Activated CD4-positive, alpha-beta memory T cell treated with anti-CD3 and anti-CD28 coated beads for 36 hours (primary cell): ENCODE measurements at places on chromosomes 2 and 18. TPM values are rescaled to one million over a fixed set of nuclear protein-coding genes. Genes with fewer than 3 reads are reported as not detected.

GRCh38 chr2:230748087-230748486, 35.4 kb downstream of the CAB39 start:
- H3K27me3 ChIP-seq, result no peaks in the 10 kb centered on the region
- H3K4me1 ChIP-seq, result peaks cover 65% of the 10 kb centered on the region
- peaks cover 40% of the 10 kb centered on the region for H3K36me3 ChIP-seq
- no peak overlapping the region for H3K4me3 ChIP-seq

DNA sequence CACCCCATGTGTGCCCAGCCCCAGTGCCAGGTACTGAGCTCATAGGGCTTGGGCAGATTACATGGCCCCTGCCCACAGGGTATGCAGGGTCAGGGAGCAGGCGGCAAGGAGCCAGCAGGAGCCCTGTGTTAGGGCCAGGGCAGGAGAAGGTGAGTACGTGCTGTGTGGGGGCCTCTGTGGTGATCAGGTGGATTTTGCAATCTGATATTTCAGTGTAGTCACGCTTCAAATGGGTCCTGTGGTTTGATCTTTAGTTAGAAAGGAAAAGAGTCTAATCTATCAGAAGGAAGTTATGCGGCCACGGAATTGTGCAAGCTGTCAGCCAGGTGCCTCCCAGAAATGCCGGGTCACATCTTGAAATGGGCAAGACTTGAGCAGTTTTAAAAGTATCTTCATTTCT, 13.9 kb downstream of the UBE2F start:
- peaks cover 11% of the 10 kb centered on the region for H3K36me3 ChIP-seq
- peak; percentile 49 for DNase-seq
- H3K4me1 ChIP-seq, result peaks cover 53% of the 10 kb centered on the region
- no peaks in the 10 kb centered on the region for H3K27me3 ChIP-seq
- H3K4me3 ChIP-seq, result no peak overlapping the region
- H3K27ac ChIP-seq, result peak overlapping the region; percentile 56

- no peak overlapping the region for H3K4me3 ChIP-seq
- no peaks in the 10 kb centered on the region for H3K36me3 ChIP-seq
- H3K27ac ChIP-seq, result no peak overlapping the region
- DNase-seq, result no peak
- peaks cover 7% of the 10 kb centered on the region for H3K27me3 ChIP-seq
These were observed 128.9 kb upstream of the SATB2 start for GRCh38 chr2:199586646-199587045.

DNA sequence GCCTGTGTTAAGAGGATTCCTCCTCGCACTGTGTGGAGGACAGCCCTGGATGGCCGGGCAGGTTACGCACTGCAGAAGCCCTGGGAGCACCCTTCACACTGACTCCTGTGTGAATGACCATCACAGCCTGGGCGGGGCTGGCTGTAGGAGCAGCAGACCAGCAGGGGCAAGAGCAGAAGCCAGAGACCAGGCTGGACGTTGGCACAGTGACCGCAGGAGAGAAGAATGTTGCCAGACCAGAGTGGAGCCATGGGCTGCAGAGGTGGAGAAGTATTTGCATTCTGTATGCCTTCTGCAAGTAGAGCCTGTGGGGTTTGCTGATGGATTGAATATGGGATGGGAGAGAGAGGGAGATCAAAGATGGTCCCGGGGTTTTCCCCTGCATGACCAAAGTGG, 23.1 kb downstream of the LRRFIP1 start:
- no peak for DNase-seq
- H3K27me3 ChIP-seq, result peaks cover 19% of the 10 kb centered on the region
- H3K36me3 ChIP-seq, result peaks cover 3% of the 10 kb centered on the region
- peaks cover 9% of the 10 kb centered on the region for H3K4me1 ChIP-seq

GRCh38 chr2:138237667-138238384, 263.7 kb upstream of the SPOPL start:
- H3K27me3 ChIP-seq, result no peaks in the 10 kb centered on the region
- no peak for DNase-seq
- H3K27ac ChIP-seq, result no peak overlapping the region
- H3K4me1 ChIP-seq, result no peaks in the 10 kb centered on the region
- H3K36me3 ChIP-seq, result no peaks in the 10 kb centered on the region

The FBXO48 gene
- total RNA-seq, result 2.6 TPM

DNA sequence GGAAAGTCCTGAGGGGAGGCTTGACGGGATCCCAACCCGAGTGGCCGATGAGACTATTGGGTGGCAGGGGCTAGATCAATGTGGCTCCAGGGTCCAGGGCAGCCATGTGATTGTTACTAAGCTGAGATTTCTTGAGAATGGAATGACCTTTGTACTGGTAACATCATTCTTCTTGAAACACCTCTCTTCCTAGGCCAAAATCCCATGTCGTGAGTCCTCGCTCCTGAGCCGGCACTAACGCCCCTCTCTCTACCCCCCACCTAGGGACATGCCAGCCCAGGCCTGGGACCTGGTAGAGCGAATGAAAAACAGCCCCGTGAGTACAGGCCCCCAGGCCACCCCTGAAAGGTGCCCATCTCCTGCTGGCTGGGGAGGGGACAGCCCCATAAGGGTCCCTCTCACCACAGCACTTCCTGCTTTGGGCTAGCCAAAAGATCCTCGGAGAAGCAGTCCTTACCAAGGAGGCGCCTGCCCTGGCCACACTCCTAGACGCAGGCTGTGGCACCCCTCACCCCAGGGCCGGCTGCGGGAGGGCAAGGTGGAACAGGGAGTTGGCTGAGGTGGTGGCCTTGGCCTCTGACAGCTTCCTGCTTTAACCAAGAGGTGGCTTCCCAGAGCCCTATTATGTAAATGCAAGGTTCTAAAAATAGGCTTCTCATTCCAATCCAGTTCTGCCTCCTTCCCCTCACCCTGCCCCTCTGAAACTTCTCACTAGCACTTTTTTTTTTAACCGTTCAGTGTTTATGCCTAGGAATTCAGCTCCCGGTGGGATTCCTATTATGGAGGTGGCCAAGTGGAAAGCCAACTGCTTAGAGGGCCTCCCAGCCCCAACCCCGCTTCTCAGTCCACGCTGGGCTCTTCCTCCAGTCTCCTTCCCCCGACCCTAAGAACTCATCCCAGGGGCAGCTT, 126.6 kb upstream of the PPP1CB start:
- H3K27me3 ChIP-seq, result no peaks in the 10 kb centered on the region
- peak; percentile 86 for DNase-seq
- peak overlapping the region; percentile 92 for H3K27ac ChIP-seq
- H3K36me3 ChIP-seq, result no peaks in the 10 kb centered on the region
- H3K4me3 ChIP-seq, result peak overlapping the region; percentile 72

- peaks cover 2% of the 10 kb centered on the region for H3K27me3 ChIP-seq
- no peak overlapping the region for H3K27ac ChIP-seq
- no peaks in the 10 kb centered on the region for H3K36me3 ChIP-seq
These were observed 168.6 kb downstream of the SS18 start for GRCh38 chr18:25921677-25922421.

The PRR30 gene
- total RNA-seq, result not detected

DNA sequence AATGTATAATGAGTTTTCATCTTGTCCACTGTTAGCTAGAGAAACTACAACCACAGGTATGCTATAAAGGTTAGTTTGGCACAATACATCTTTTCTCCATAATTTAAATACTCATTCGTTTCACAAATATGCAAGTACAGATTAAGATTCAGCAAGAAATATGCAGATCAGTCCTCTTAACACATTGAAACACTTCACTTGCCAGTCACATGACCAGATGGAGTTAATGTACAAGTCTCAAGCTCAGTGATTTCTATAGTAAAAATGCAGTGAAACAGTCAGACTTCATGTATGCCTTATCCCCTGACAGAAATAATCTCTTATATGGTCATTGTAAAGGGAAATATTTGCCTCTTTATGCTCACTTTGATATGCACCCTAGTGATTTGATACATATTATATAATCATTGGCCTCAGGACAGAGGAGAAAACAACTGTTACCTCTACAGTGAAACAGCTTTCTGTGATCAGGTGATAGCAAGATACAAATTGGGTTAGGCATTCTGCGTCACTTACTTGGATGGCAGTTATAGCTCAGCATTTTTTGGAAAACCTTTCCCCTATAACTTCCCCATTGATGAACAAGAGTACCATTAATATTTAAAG, 104.6 kb downstream of the TCF4 start:
- H3K27me3 ChIP-seq, result peaks cover 9% of the 10 kb centered on the region
- no peak overlapping the region for H3K4me3 ChIP-seq
- DNase-seq, result no peak

DNA sequence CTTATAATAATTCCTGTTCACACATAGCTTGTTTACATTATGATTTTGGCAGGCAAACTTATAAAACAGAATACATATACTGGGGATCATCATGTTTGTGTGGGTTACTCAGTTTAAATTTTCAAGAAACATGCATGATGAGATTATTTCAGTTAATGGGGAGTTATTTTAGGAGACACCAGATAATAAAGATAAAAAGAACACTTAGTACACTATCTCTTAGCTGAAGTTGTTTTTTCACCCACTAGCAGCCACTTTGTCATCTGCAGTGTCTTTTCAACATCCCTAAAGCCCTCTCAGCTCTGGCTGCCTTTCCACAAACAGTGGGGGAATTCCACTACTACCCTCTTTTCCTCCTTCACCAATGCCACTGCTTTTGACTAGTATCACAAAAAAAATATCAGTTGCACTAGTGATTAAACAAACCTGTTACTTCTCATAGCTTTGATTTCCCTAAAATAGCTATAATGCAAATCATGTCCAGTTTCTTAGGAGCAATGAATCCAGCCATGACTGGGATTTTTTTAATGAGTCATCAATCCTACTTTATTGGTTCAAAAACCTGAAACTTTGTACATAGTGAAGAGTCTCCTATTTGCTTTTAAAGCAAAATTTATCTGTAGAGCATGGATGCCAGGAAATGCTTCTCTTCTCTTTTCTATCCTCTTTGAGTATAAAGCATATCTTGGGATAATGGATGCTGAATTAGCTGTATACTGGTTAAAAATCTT, 156.7 kb upstream of the TFPI start:
- no peaks in the 10 kb centered on the region for H3K4me1 ChIP-seq
- H3K27me3 ChIP-seq, result no peaks in the 10 kb centered on the region
- no peaks in the 10 kb centered on the region for H3K36me3 ChIP-seq
- no peak overlapping the region for H3K4me3 ChIP-seq

- H3K36me3 ChIP-seq, result peaks cover 62% of the 10 kb centered on the region
- H3K4me3 ChIP-seq, result no peak overlapping the region
- peaks cover 91% of the 10 kb centered on the region for H3K4me1 ChIP-seq
- DNase-seq, result no peak
These were observed 24.4 kb downstream of the LBH start for GRCh38 chr2:30255466-30256408.

The UGT1A5 gene
- total RNA-seq, result not detected

DNA sequence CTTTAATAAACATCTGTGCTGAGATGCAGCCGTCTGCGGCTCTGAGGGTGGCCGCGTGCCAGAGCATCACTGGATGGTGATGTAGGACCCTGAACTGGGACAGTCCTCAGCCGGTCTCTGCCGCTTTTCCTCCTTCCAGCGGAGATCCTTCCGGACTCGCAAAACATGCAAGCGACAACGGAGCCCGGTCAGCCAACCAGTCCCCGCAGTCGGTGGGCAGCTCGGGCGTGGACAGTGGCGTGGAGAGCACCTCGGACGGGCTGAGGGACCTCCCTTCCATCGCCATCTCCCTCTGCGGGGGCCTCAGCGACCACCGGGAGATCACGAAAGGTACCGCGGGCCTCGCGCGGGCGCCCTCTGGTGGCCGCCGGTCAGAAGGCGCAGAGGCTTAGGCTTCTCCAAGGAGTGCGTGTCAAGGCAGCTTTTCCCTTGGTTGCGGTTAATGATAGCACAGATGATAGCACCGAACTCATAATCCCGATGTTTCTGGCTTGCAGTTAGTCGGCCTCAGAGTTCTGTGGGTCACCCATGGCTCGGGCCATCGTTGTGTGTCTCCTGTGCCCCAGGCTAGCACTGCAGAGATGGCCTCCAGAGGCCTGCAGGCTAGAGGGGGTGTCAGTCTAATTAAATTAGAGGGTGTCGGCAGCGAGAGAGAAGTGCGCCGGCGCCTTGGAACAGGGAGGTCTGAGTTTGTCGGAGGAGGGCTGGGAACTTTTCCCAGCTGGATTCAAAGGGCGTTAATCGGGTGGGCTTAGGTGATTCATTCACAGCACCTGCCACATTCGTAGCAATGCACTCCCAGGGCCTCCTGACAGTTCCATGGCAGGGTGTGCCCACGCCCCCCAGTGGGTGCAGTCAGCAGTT, 38.5 kb downstream of the LPIN1 start:
- peak; percentile 46 for DNase-seq
- no peak overlapping the region for H3K4me3 ChIP-seq
- H3K36me3 ChIP-seq, result peaks cover 66% of the 10 kb centered on the region
- no peaks in the 10 kb centered on the region for H3K4me1 ChIP-seq

- DNase-seq, result no peak
- no peak overlapping the region for H3K4me3 ChIP-seq
- H3K27ac ChIP-seq, result no peak overlapping the region
- H3K27me3 ChIP-seq, result no peaks in the 10 kb centered on the region
- no peaks in the 10 kb centered on the region for H3K4me1 ChIP-seq
- H3K36me3 ChIP-seq, result no peaks in the 10 kb centered on the region
These were observed 26.7 kb downstream of the ATOH8 start for GRCh38 chr2:85780316-85781012.

DNA sequence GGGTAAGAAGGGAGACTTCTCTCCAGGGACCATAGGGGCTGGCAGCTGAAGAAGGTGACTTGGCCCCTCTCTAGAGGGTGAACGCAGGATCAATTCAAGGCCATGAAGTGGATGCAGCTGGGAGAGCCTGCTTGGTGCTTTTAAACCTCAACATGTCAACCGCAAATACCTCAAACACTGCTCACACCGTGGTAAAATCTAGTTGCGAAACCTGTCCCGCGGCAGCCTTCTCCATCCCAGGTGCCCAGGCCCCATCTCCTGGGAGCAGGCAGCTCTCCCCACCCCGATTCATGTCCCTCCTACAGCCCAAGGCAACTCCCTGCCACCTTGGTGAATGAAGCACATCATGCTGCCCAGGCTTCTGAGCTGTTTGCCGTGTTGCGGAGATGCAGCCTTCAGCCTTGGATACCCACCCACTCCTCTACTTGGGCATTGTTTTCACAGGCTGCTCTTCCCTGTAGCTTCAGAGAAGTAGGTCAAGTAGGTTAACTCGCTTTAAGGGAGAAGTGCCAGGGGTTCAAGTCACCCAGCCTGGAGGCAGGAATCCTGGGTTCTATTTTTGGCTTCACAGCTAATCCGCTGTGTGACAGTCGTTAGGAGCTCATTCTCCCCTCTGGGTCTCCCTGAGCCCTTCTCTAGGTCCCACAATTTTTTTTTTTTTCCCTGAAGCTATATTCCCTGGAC, 6.2 kb upstream of the EFR3B start:
- H3K27me3 ChIP-seq, result peaks cover 2% of the 10 kb centered on the region
- no peak overlapping the region for H3K27ac ChIP-seq
- H3K4me3 ChIP-seq, result no peak overlapping the region
- H3K36me3 ChIP-seq, result no peaks in the 10 kb centered on the region

DNA sequence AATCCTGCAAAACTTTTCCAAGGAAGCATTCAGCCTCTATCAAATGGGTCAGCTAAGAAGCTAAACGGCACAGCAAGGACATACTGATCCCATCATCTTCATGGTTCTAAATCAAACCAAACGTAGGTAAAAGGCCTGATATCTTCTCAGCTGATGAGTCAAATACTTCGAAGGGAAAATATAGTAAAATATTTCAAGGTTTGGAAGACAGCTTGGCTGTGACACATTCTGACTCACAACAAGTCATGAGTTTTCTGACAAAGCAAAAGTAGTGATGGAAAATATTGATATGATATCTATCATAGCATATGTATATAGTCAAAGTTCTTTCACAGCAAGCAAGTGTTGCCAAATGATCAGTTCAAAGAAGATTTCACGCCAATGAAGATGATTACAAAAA, 31.5 kb downstream of the DOCK10 start:
- no peaks in the 10 kb centered on the region for H3K27me3 ChIP-seq
- H3K4me3 ChIP-seq, result no peak overlapping the region
- H3K36me3 ChIP-seq, result peaks cover under 1% of the 10 kb centered on the region
- DNase-seq, result no peak
